ENCODE measurements at places on chromosomes 7 and 10.

GRCh38 chr10:74363727-74364126, 212.7 kb downstream of the ADK start:
- DNase-seq: no peak

DNA sequence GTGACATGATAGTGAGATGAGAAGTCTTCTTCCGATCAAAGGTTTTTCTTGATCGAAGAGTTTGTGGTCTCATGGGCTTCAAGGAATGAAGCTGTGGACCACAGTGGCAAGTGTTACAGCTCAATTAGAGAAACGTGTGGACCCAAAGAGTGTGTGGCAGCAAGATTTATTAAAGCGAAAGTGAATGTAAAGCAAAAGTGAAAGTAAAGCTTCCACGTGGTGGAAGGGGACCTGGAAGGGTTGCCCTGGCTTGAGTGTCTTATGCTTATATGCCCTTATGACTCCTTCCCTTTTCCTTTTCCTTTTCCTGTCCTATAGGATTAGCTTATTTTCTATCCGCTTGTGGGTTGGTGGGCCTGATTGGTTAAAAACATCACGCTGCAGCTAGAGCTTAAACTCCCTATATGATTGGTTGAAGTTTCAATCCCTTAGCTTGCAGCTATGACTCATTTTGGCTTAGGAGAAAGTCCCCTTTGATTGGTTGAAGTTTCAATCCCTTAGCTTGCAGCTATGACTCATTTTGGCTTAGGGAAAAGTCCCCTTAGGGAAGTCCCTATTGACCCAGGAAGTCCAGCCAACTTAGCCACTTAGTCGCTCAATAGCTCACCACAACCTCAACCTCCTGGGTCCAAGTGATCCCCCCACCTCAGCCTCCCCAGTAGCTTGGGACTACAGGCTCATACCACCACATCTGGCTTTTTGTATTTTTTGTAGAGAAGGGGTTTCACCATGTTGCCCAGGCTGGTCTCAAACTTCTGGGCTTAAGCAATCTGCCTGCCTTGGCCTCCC, 34.7 kb downstream of the MRPS24 start:
- DNase-seq: no peak

DNA sequence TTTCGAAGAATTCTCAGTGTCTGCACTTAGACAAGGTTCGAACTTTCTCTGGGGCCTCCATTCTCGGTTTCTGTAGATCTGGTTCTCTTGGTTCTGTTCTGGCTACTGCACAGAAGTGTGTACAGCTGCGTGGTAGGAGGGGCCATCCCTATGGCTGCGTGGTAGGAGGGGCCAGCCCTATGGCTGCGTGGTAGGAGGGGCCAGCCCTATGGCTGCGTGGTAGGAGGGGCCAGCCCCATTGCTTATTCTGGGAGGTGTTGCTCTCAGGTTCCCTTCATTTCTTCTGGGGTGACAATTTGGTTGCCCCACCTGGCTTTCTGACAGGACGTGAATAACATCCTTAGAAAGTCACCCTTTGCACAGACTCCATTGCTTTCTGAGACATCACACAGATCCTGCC, 65.2 kb upstream of the CHST15 start:
- no peak for DNase-seq

DNA sequence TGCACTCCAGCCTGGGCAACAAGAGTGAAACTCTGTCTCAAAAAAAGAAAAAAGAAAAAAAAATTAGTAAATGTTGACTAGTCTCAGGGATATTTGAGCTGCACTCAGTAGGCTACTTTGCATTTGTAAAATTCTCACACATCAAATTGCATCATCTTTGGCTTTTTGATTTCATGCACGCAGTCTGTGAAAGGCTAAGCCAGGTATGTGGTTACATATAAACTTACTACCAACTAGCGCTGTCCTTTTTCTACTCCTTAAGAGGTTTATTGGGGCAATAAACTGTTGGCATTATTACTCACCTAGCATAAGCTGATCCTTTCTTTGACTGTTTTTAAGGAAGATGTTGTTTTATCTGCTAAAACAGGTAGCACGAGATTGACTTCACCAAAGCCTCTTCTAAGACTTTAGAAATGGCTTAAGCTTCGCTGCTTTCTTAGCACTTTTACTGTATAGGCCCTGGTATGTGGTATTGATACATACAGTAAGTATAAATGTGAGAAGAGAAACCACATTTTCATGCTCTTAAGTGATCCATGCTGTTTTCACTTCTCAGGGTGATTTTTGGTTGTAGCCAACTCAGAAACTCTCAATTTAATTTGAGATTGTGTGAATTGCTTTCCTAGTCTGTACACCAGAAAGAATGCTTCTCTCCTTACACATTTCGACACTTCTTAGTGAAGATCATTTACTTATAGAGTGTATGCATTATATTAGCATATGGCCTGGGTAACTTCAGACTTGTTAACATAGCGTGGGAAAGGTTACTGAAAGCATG, 323.9 kb downstream of the AUTS2 start:
- no peak for DNase-seq

DNA sequence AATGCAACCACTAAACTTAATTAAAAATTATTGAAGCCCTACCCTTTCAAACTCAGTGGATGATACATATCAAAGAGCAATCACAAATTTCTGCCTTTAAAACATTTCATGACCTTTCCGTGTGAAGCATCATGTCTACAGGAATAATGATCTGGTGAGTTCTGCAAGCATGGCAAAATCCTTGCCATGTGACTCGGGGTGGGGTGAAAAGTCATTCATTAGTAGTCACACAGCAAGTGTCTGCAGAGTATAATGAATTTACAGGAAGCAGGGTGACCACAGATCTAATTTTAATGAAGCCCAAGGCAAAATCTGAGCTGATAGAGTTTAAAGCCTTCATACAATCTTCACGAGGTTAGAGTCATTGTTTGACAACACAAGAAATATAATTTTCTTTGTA, 351.9 kb downstream of the THSD7A start:
- DNase-seq: no peak

- DNase-seq: no peak
These were observed 667.6 kb upstream of the FOXK1 start for GRCh38 chr7:4014346-4015050.

GRCh38 chr7:80581486-80582260, 56.8 kb upstream of the CD36 start:
- DNase-seq: no peak

DNA sequence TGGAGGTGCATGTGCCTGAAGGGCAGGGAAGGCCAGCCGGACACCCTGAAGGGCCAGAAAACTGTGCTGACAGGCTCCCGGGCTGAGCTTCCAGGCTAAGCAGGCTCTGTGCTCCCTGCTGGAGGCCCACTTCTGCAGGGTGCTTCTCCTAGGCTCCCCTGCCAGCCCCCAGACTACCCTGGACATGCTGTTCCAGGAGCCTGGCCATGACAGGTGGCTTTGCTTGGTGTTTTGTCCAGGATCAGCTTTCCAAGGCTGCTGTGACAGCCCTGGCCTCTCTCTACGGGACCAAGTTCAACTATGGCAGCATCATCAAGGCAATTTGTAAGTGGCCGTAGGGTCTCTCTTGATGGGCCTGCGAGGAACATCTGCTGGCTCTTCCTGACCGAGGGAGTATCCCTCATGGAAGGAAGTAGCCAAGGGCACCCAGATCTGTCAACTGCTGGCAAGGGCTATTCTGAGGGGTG, 5.3 kb downstream of the CPA1 start:
- no peak for DNase-seq

GRCh38 chr7:18655506-18655905, 160.0 kb downstream of the HDAC9 start:
- DNase-seq: no peak

DNA sequence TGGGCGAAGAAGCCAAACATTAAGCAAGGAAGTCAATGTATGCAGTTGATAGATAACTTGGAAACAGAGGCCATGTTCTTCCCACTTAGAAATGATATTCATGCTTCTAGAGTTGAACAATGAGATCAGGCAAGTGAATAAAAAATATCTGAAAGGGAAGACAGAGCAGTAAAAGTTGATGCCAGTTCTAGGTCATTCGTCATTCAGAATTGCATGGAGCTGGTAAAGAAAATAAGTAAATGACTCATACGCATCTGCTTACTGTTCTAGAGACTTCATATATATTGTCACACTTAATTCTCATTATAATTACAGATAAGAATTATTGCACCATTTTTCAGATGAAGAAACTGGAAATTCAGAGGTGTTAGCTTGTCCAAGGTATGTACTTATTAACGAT, 158.9 kb upstream of the FERD3L start:
- DNase-seq: no peak

DNA sequence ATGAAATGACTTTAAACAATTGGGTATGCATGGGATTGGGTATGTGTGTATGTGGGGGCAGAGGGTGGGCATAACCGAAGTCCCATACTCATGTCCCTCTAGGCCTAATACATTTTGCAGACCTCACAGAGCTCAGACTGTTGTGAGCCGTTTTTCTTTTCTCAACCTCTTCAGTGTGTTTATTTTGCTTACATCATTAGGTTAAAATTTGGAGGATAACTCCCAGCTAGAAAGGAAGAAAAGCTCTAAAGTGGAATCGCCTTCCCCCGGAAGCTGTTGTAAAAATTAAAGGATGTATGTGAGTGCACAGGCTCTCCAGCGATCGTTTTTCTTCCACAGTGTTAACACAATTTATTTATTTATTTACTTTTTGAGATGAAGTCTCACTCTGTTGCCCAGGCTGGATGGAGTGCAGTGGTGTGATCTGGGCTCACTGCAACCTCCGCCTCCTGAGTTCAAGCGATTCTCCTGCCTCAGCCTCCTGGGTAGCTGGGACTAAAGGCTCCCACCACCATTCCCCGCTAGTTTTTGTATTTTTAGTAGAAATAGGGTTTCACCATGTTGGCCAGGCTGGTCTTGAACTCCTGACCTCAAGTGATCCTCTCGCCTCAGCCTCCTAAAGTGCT, 1.5 kb upstream of the H2AZ2 start:
- no peak for DNase-seq

DNA sequence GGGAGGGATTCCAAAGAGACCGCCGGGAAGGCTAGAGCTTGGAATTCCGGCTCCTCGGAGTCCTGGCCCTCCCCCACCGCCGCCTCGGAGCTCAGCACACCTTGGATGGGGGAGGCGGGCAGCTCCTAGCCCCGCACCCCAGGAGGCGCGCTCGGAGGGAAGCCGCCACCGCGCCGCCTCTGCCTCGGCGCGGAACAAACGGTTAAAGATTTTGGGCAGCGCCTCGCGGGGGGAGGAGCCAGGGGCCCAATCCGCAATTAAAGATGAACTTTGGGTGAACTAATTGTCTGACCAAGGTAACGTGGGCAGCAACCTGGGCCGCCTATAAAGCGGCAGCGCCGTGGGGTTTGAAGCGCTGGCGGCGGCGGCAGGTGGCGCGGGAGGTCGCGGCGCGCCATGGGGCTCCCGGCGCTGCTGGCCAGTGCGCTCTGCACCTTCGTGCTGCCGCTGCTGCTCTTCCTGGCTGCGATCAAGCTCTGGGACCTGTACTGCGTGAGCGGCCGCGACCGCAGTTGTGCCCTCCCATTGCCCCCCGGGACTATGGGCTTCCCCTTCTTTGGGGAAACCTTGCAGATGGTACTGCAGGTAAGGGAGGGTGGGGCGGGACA, at the start of gene CYP26A1:
CYP26A1 (plus strand) TSS at position 355 of the 608 bp plus-strand sequence; CDS start at position 397, 42 bp downstream.
- no peak for DNase-seq

- DNase-seq: no peak
These were observed 30.0 kb upstream of the TRIL start for GRCh38 chr7:28988091-28988490.

GRCh38 chr7:41693150-41693997, 9.5 kb downstream of the INHBA start:
- peak; percentile 91 for DNase-seq

DNA sequence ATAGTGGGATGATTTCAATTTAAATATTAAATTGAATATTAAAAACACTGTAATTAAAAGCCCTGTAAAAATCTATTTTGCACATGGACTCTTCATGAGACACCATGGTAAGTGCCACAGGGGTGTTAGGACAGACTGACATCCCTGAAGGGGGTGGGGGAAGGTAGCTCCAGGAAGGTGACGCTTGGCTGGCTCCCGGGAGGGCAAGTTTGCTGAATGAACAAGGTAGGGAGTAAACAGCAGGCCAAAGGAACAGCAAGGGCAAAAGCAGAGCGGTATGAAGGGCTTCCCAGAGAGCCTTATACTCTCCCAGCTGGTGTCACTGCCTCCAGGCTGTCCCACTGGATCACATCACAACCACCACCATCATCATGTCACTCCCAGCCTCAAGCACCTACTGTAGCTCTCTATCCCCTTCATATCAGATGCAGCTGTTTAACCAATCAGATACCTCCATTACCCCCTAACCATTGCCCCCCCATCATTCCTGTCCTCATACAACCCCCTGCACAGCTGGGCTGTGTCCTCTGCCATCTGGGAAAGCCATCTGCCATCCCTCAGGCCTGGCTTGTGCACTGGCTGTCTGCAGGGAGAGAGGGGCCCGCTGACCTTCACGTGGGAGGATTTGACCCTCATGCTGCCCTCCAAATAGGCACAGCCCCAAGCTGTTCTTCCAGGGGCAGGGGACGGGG, 19.5 kb downstream of the HSPA12A start:
- peak; percentile 66 for DNase-seq

DNA sequence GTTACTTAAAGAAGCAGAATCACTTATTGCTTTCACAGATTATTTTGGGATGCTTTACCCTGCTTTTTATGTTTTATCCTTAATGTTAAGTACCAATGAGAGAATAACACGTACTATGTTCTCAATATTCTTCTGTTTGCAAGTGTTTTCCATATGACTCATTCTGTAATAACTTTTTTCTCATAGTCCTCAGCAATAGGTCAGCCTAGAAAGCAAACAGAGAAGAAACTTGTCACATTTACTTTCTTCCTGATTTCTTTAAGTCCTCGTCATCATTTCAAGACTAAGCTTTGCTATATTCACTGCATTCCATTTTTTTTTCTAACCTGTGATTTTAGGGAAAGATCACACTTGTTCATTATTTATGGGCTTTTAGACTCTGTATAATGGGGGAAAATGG, 6.8 kb upstream of the AGR2 start:
- DNase-seq: no peak

GRCh38 chr7:24825931-24826661, 68.8 kb upstream of the GSDME start:
- no peak for DNase-seq

DNA sequence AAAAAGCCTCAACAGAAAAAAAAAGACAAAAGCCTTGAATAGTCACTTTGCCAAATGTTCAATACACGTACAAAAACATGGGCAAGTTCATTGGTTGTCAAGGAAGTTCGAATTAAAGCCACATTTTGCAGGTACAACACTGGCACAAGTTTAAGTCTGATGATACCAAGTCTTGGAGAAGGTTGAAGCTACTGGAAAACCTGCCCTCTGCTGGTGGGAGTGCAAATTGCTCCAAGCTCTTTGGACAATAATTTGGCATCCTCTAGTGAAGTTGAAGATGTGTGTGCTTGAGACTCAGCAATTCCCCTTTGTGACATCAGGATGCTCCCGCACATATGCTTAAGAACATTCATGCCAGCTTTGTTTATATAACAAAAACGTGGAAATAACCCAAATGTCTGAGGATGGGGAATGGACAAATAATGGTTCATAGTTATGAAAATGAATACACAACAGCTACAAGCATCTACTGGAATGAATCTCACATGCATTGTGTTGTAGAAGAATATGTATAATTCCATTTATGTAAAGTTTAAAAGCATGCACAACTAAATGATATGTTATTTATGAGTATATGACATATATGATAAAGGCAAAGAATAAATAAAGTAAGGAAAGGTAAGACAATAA, 120.0 kb upstream of the PLPP4 start:
- DNase-seq: peak; percentile 16

Measured in NCI-H1694 (cell line).